ENCODE measurements at places on chromosomes 2 and 18.

DNA sequence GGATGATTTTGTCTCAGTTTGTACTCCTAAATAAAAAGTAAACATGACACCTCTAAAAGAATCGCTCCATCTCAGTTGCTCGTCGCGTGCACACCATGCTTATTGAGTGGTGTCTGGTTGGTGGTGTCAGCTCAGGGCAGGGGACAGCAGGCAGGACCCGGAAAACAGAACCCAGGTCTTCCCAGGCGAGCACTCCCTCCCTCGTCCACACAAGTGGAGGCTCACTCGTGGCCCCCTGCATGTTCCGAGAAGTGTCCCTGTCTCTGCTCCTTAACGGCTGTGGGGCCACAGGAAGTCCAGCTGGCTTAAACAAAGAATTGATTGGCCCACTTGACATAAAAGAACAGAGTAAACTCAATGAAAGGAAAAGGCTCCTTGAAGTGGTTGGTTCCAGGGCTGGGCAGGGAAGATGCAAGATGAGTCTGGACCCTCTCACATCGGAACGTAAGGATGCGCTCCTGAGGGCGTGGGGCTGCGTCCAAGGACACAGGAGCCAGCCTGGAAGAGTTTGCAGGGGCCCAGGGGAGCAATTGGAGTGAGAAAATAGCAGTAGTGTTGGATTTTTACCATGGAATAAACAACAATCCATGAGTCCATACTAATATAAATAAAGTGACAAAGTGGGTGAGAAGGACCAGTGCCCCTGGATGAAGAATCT, 13.1 kb upstream of the CNDP1 start:
- peaks cover under 1% of the 10 kb centered on the region for H3K4me1 ChIP-seq
- no peak overlapping the region for H3K4me3 ChIP-seq
- no peak overlapping the region for H3K27ac ChIP-seq

GRCh38 chr2:156653675-156654074, 217.5 kb downstream of the GPD2 start:
- no peaks in the 10 kb centered on the region for H3K4me1 ChIP-seq
- H3K27ac ChIP-seq, result no peak overlapping the region
- DNase-seq, result no peak
- H3K4me3 ChIP-seq, result no peak overlapping the region

- H3K36me3 ChIP-seq, result no peaks in the 10 kb centered on the region
- H3K4me1 ChIP-seq, result no peaks in the 10 kb centered on the region
- no peak overlapping the region for H3K4me3 ChIP-seq
- H3K27ac ChIP-seq, result no peak overlapping the region
- no peak for DNase-seq
These were observed 139.9 kb downstream of the LRRC30 start for GRCh38 chr18:7370802-7371201.

GRCh38 chr2:158841850-158842249, 46.7 kb downstream of the DAPL1 start:
- H3K4me3 ChIP-seq, result no peak overlapping the region
- H3K27ac ChIP-seq, result no peak overlapping the region
- no peaks in the 10 kb centered on the region for H3K4me1 ChIP-seq
- no peaks in the 10 kb centered on the region for H3K27me3 ChIP-seq

DNA sequence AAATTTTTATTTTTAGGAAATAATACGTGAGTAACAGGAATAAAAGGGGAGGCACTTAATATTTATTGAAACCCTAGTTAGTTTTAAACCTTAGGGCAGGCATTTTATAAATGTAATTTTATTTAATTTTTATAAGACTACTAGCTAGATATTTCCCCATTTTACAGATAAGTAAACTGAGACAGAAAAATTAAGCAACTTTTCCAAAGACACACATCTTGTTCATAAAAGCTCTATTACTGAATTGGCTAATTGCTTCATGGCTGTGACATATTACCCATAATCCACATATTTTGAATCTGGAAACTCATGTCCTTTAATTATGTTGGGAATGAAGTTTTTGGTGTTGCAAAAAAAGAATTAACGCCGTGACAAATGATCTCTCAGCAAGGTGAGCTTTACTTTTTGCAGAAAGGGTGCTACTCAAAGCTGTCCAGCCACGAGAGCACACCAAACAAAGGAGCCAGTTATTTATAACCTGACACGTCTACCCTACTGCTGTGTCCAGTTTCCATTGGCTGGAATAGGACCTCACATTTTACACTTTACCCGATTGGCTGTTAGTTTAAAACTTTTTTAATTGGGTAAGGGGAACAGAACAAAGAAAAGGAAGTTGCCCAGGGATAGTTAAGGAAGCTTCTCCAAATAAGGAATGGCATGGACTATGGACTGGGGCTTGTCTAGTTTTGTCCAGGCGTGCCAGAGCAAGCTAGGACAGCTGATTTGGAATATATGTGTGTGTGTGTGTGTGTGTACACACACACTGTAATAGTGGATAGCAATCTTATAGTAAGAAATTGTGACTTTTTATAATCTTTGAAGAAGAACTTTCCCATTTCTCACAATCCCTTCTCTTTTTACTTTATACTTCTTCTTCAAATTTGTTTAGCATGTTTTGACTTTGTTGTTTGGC, 54.2 kb downstream of the COMMD1 start:
- no peaks in the 10 kb centered on the region for H3K4me1 ChIP-seq
- no peak for DNase-seq
- no peak overlapping the region for H3K27ac ChIP-seq
- H3K4me3 ChIP-seq, result no peak overlapping the region
- no peaks in the 10 kb centered on the region for H3K27me3 ChIP-seq

GRCh38 chr2:86646865-86647264, 23.2 kb upstream of the RNF103 start:
- H3K36me3 ChIP-seq, result no peaks in the 10 kb centered on the region
- no peak overlapping the region for H3K27ac ChIP-seq
- DNase-seq, result no peak
- H3K4me3 ChIP-seq, result no peak overlapping the region

GRCh38 chr18:11655606-11655932, 33.5 kb upstream of the GNAL start:
- H3K27me3 ChIP-seq, result peaks cover 87% of the 10 kb centered on the region
- no peaks in the 10 kb centered on the region for H3K4me1 ChIP-seq
- DNase-seq, result no peak
- no peak overlapping the region for H3K4me3 ChIP-seq

GRCh38 chr2:11784747-11785610, 38.5 kb downstream of the LPIN1 start:
- H3K4me1 ChIP-seq, result no peaks in the 10 kb centered on the region
- peaks cover 44% of the 10 kb centered on the region for H3K36me3 ChIP-seq
- H3K4me3 ChIP-seq, result no peak overlapping the region

DNA sequence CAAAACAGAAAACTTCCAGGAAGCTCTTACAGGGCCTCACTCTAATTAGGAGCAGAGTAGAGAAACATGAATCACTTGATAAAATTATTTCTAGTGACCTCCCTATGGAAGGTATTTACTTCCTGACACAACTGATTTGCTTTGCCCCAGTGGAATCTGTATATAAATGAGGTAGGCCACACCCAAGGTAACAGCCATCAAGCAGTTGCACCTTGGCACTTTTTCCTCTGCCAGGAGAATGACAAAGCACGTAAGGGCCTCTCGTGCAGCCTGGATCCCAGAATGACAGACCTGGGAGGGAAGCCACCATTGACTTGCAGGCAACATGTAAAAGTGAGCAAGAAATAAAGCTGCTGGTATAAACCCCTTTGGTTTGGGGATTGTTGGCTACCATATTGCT, 620.0 kb upstream of the SLC39A10 start:
- no peak for DNase-seq
- no peaks in the 10 kb centered on the region for H3K4me1 ChIP-seq
- H3K27ac ChIP-seq, result no peak overlapping the region
- no peak overlapping the region for H3K4me3 ChIP-seq

DNA sequence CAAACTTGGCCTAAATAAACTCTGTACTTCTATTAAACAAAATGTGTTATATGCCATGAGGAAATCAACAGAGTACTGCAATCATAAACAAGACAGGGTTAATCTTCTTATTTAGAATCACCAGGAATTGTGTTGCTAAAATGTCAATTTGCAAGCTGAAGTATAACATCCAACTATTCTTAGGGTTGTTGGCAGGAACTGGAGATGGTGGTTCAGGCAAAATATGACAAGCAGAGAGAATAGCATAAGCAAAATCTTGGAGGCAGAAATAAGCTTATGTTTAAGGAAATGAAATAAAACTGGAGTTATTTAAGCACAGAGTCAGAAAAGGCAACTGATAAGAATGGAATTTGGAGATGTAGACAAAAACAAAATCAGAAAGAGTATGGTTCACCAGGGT, 463.8 kb upstream of the SLC8A1 start:
- DNase-seq, result no peak
- no peaks in the 10 kb centered on the region for H3K4me1 ChIP-seq
- H3K4me3 ChIP-seq, result no peak overlapping the region
- H3K27me3 ChIP-seq, result no peaks in the 10 kb centered on the region
- no peaks in the 10 kb centered on the region for H3K36me3 ChIP-seq

DNA sequence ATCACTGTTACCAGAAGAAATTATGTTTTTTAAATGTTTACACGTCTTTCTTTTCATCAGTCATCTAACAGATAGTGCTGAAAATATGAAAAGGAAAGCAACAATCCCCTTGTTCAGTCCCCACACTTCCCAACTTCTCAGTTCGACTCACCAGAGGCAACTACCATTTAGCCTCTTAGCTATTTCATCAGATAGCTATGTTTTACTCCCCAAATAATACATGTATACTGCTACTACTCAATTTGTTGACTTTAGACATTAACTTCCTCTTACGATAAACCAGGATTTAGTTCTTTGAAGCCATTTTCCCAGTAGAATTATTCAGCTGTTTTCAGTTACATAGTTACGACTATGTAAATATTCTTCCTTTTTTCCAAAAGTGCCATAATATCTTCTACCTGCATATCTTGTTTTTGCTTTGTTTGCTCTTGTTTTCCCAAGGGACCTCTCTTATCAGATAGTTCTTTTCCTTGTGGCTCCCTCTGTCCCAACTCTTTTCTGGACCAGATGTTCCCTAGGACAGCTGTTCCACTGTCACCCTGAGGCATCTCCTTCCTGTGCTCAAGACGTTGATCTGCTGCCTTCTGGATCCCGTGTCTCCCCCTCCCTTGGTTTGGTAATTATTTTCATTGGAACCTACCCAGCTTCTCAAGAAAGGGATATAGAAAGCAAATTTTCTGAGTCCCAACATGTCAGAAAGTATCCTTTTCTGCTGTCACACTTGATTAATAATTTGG, 289.3 kb upstream of the TANK start:
- no peaks in the 10 kb centered on the region for H3K4me1 ChIP-seq
- no peak overlapping the region for H3K4me3 ChIP-seq
- H3K27ac ChIP-seq, result no peak overlapping the region

Data from PC-9 (cell line).